ENCODE measurements at places on chromosomes 6 and 20. TPM values are rescaled to one million over a fixed set of nuclear protein-coding genes. Genes with fewer than 3 reads are reported as not detected.
A peak's percentile ranks its signal among the peaks of the same experiment; 100 is the strongest.

- H3K27me3 ChIP-seq, result no peaks in the 10 kb centered on the region
- no peak for DNase-seq
- H3K4me3 ChIP-seq, result no peak overlapping the region
- H3K36me3 ChIP-seq, result no peaks in the 10 kb centered on the region
- H3K4me1 ChIP-seq, result peaks cover 32% of the 10 kb centered on the region
- H3K27ac ChIP-seq, result no peak overlapping the region
Measured at GRCh38 chr6:70125602-70126001, 177.3 kb downstream of the COL9A1 start.

The SRMS gene
- total RNA-seq, result not detected

DNA sequence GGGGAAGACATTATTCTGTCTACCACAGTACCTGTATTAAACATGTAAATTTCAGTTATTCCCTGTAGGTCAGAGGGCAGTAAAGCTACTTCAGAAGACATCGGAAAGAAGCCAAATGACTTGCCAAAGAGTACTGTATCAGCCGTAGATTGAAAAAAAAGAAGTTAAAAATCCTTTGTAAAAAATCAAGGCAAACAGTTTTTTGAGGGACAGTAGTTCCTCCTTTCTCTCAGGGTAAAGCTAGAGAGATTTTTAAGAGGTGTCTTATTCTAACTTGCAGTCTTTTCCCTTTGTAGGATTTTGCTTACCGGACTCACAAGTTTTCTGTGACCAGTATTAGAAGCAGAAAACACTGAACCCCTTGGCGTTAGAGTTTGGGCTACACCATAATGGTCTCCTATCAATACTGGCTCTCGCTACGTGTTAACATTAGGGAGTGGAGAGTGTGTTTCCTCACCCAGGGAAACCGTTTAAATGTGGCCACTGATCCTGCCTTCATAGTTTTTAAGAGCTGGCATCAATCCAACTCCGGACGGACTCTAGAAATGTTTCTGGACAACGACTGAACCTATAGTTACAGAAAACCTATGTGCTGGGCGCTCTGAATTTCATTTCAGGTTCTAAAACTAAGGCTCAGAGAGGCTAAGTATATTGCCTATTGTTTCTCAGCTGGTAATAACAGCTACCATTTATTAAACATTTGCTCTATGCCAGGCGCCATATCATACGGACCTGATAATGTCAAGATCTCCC, 1.3 kb upstream of the ASXL1 start:
- no peak overlapping the region for H3K4me3 ChIP-seq
- peak overlapping the region; percentile 98 for H3K27ac ChIP-seq

- no peaks in the 10 kb centered on the region for H3K4me1 ChIP-seq
- no peaks in the 10 kb centered on the region for H3K36me3 ChIP-seq
- H3K4me3 ChIP-seq, result no peak overlapping the region
- H3K27me3 ChIP-seq, result no peaks in the 10 kb centered on the region
- no peak overlapping the region for H3K27ac ChIP-seq
Measured at GRCh38 chr6:40968620-40969164, 70.3 kb downstream of the UNC5CL start.

- no peaks in the 10 kb centered on the region for H3K36me3 ChIP-seq
- H3K27ac ChIP-seq, result no peak overlapping the region
- no peak for DNase-seq
- no peaks in the 10 kb centered on the region for H3K27me3 ChIP-seq
Measured at GRCh38 chr6:1027109-1027794, 284.6 kb upstream of the FOXQ1 start.

DNA sequence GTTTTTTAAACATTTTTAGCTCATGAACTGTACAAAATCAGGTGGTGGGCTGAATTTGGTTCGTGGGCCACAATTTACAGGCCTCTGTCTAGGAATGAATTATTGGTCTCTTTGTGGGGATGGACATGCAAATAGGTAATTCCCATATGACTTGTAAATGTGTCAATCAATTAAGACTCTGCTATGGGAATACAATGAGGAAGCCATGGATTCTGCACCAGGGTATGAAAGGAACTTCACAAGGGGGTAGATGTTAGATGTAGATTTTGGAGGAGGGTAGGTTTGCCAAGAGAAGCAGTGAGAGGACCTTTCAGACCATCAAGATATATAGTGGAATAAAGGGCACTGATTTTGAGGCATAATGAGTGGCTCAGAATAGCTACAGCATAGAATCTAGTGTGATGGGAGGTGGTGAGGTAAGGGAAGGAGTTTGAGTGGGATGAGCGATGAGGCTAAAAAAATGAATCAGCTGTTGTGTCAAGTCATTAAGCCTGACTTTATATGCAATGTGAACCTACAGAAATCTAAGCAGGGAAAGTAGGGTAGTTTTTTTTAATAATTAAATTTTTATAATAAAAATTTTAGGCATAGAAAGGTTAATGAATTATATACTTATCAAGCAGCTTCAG, 32.6 kb upstream of the RNF182 start:
- H3K36me3 ChIP-seq, result no peaks in the 10 kb centered on the region
- no peaks in the 10 kb centered on the region for H3K27me3 ChIP-seq
- H3K4me3 ChIP-seq, result no peak overlapping the region
- no peaks in the 10 kb centered on the region for H3K4me1 ChIP-seq
- H3K27ac ChIP-seq, result no peak overlapping the region
- DNase-seq, result no peak

GRCh38 chr6:160337301-160337700, 10.9 kb upstream of the SLC22A3 start:
- H3K4me1 ChIP-seq, result no peaks in the 10 kb centered on the region
- no peaks in the 10 kb centered on the region for H3K27me3 ChIP-seq
- no peaks in the 10 kb centered on the region for H3K36me3 ChIP-seq
- no peak for DNase-seq
- no peak overlapping the region for H3K27ac ChIP-seq

The OR2H2 gene
- not detected for total RNA-seq

GRCh38 chr6:136226027-136226673, 24.0 kb downstream of the MTFR2 start:
- peak; percentile 21 for DNase-seq
- no peak overlapping the region for H3K27ac ChIP-seq
- H3K4me1 ChIP-seq, result no peaks in the 10 kb centered on the region
- no peak overlapping the region for H3K4me3 ChIP-seq
- H3K36me3 ChIP-seq, result no peaks in the 10 kb centered on the region
- no peaks in the 10 kb centered on the region for H3K27me3 ChIP-seq

- H3K4me3 ChIP-seq, result no peak overlapping the region
- no peaks in the 10 kb centered on the region for H3K4me1 ChIP-seq
- no peaks in the 10 kb centered on the region for H3K27me3 ChIP-seq
- H3K27ac ChIP-seq, result no peak overlapping the region
- DNase-seq, result no peak
Measured at GRCh38 chr6:101231606-101232235, 161.8 kb upstream of the GRIK2 start.

The TINAG gene
- total RNA-seq, result not detected

The JPH2 gene
- total RNA-seq, result 0.37 TPM

GRCh38 chr6:20870021-20870420, 335.8 kb downstream of the CDKAL1 start:
- no peak overlapping the region for H3K4me3 ChIP-seq
- no peak for DNase-seq
- H3K4me1 ChIP-seq, result peaks cover 21% of the 10 kb centered on the region
- no peaks in the 10 kb centered on the region for H3K27me3 ChIP-seq

The NOTCH4 gene
- 3.5 TPM for total RNA-seq

DNA sequence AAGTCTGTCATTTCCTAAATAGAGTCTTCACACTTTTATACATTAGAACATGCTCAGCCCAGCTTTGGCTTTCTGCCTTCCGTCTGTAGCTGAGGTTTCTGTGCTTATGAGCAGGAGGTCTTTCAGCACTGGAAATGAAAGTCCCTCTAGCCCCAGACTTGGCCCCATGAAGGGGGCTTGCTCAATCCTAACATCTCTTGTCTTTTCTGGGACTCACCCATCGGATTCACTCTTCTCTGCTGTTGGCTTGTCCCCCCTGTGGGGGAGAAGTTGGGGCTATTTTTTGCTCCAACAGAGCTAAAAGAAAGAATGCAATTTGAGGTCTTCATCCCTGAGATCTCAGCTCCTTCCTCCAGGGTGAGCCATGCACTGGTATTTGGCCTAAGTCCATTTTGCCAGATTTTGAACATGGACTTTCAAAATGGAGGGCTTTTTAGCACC, 177.7 kb downstream of the MRPL14 start:
- H3K36me3 ChIP-seq, result no peaks in the 10 kb centered on the region
- no peaks in the 10 kb centered on the region for H3K4me1 ChIP-seq
- H3K4me3 ChIP-seq, result no peak overlapping the region

GRCh38 chr6:48041894-48042293, 69.1 kb downstream of the PTCHD4 start:
- H3K27ac ChIP-seq, result no peak overlapping the region
- H3K36me3 ChIP-seq, result no peaks in the 10 kb centered on the region
- H3K4me3 ChIP-seq, result no peak overlapping the region
- no peaks in the 10 kb centered on the region for H3K4me1 ChIP-seq
- DNase-seq, result no peak
- no peaks in the 10 kb centered on the region for H3K27me3 ChIP-seq

DNA sequence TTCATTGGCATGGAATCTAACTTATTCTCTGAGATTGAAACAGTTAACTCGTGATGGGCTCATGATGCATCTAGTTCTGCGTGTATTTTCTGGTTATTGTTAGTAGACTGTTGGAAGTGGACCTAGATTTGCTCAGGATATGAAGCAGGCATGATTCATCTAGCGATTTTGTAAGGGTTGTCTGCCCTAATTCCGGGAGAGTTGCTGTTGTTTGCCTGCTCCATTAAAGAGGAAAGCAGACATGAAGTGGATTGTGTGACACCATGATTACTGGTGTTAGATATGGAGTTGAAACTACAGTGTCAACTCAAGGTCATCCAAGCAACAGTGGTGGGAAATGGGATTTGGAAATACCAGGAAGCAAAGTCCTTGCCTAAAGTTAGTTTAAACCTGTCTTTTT, 41.0 kb downstream of the SOX4 start:
- DNase-seq, result no peak
- H3K27me3 ChIP-seq, result no peaks in the 10 kb centered on the region
- H3K36me3 ChIP-seq, result no peaks in the 10 kb centered on the region
- no peak overlapping the region for H3K27ac ChIP-seq
- H3K4me1 ChIP-seq, result no peaks in the 10 kb centered on the region
- no peak overlapping the region for H3K4me3 ChIP-seq

Data from pancreas (tissue), 10 donors.